ENCODE measurements at places on chromosomes 16 and 17. TPM values are rescaled to one million over a fixed set of nuclear protein-coding genes. Genes with fewer than 3 reads are reported as not detected.

Gene CRHR1
- 0.15 TPM for total RNA-seq

Gene INCA1
- total RNA-seq = 1.7 TPM

Gene MYH11
- total RNA-seq = 0.51 TPM

Gene TNP2
- total RNA-seq = not detected

Gene ATP2A1
- 2.9 TPM for total RNA-seq

Gene TBX4
- total RNA-seq = not detected

Gene TK1
- 153 TPM for total RNA-seq

Gene PRCD
- total RNA-seq = 0.54 TPM

Gene CDH5
- 0.18 TPM for total RNA-seq

Gene CDYL2
- total RNA-seq = 6.1 TPM

Gene GALK1
- total RNA-seq = 35.8 TPM

Gene FBXW10
- total RNA-seq = not detected

Gene PLEKHH3
- 32.2 TPM for total RNA-seq

Gene KRT10
- 70.8 TPM for total RNA-seq

Gene ABCA6
- 0.46 TPM for total RNA-seq

Gene ACSM2A
- total RNA-seq = not detected

Gene TBC1D3I
- total RNA-seq = 0.54 TPM

Gene TBC1D3
- total RNA-seq = not detected

Gene ARL5C
- total RNA-seq = not detected
